ENCODE measurements at places on chromosomes 7 and 10.
A peak's percentile ranks its signal among the peaks of the same experiment; 100 is the strongest.

DNA sequence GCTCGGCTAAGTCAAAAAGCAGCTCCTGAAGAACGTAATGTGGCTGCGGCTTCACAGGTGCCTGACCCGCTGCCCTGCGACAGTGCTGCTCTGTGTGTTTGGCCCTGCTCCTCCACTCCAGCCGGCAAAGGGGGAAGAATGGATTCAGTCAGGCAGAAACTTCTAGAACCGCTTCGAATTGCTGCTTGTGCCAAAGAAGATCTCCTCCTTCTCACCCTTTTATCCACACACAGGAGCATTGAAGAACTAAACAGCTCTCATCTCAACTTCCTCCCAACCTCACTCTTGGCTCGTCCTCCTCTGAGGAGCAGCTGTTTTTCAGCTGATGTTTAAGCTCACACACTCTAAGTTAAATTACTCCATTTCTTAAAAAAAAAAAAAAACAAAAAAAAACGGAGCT is 651.4 kb downstream of the INHBA start:
- peak; percentile 33 for DNase-seq

- DNase-seq, result peak; percentile 40
Measured at GRCh38 chr7:43584195-43584586, 1.3 kb downstream of the STK17A start.

- DNase-seq, result no peak
Measured at GRCh38 chr7:39501358-39501757, 64.8 kb upstream of the YAE1 start.

DNA sequence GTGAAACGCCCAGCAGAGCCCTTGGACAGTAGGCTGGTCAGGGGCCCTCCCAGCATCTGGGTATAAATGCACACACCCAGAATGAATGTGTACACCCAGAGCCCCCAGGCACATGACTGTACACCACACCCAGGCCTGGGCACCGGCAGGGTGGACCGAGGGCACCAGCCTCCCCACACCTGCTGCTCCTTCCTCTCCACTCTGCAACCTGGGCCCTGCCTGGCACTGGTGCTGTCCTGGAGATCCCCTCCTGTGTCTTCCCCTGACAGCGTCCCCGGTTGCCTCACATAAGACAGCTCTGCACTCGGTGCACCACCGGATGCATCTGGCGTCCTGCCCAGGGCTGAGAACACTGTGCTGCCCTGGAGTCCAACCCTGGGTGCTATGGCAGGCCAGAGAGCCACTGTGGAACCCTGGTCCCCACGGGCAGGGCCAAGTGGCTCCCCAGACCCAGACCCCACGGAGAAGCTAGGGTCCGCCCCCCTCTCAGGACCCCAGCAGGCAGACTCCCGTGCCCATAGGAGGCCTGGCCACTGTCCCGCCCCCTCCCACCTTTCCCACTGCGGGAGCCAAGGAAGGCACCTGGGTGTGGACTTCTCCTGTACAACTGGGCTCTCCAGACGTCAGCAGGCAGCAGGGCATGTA is 6.6 kb downstream of the RASGEF1A start:
- peak; percentile 27 for DNase-seq

Data from GM03348 (cell line).